ENCODE measurements at places on chromosomes 13 and 19. TPM values are rescaled to one million over a fixed set of nuclear protein-coding genes. Genes with fewer than 3 reads are reported as not detected.

DNA sequence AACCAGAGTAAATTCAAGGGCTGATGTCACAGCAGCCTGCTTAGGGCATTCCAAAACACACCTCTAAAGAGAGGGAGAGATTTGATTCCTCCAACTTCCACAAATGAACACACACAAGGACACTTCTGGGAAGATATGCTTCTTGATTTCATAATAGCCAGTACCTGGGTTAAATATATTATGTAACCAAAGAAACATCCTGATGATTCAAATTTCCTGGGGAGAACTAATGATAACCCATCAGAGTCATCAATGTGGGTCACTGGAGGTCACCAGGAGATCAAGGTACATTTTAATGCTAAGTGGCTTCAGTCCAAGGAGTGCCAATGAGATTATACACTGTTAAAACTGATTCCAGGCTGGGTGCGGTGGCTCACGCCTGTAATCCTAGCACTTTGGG is 54.0 kb upstream of the DOCK9 start:
- DNase-seq = no peak

- DNase-seq = peak; percentile 79
Measured at GRCh38 chr19:18800636-18801035, 9.5 kb upstream of the COMP start.

Gene SYCN
- not detected for total RNA-seq

- no peak for DNase-seq
Measured at GRCh38 chr19:23779645-23780044, 21.0 kb upstream of the ZNF681 start.

- DNase-seq = no peak
Measured at GRCh38 chr13:22422712-22423111, 751.8 kb downstream of the FGF9 start.

Gene HCN2
- total RNA-seq = 1.2 TPM

Gene HOMER3
- 107 TPM for total RNA-seq

Gene GPR180
- total RNA-seq = 8.7 TPM

DNA sequence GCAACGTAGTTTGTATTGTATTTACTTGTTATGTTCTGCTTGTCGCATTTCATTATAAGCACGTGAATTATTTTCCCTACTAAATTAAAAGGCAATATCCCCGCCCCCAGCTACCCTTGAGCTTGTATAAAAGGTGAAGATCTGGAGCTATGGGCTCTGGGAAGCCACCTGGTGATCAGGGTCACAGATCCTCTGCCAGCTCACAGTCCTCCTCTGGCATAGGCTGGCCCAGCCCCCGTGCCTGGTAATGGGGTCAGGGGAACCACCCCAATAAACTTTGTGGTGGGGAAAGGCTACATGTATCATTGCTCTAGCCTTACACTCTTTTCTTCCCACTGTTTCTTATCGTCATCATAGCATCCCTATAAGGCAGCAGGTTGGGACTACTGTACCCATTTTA is 190.2 kb upstream of the TSHZ3 start:
- no peak for DNase-seq

DNA sequence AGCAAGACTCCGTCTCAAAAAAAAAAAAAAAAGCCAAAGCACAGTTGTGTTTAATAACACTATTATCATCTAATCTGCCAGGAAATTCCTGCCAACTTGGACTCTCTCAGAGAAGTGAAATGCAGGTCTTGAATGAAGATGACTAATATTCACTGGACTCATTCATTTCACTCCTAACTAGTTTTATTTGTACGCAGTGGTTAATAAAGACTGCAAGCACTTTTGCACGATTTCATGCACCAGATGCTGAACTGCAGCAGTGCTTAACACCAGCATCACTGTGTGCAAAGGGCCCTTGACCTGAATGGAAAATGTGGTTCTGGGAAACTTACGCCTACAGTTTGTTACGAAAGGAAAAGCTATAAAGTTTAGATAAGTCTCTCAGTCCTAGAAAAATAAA is 63.3 kb downstream of the DHRS12 start:
- no peak for DNase-seq

DNA sequence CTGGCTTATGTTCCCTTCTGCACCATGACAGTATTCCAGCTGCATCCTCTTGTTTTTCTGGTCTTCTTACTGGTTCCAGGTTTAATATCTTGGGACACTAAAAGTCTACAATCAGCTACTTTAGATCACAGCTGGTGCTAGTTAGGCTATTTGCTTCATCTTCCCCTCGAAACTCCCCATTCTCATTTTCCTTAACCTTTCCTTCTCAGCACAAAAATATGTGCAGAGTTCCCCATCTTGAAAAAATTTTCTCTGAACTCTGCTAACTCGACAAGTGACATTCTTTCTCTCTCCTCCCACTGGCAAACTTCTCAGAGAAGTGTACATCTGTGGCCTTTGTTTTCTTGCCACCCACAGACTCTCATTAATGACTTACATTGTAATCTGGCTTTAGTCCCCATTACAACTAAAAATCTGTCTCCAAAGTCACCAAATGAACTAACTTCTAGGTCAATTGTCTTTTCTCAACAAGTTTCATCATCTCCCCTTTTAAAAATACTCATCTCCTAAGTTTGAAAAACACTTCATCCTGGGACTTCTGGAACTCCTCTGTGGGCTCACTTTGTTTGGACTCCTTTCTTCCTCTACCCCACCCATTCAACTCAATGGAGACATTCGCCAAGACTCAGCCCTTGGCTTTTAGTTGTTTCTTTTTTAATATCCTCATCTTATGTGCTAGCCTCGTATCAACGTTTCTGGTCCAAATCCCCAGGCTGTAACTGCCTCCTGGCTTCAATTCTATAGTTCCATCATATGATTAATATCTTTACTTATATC is 7.1 kb upstream of the KL start:
- no peak for DNase-seq

DNA sequence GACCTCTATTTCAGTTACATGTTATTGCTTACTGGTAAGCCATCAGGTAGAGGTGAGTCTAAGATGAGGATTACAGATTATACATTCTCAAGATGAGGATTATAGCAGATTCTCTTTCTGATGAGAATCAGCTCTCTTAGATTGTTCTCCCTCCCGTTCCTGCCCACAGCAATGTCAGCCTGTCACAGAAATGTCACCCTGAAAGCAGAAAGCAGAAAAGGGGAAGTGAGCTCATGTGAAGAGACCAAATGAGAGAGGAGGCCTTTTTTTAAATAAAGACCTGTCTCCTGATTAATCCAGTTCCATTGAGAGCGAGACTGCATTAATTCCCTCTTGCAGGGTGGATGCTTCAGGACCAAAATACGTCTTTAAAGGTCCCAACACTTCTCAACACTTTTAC is 445.6 kb downstream of the KCTD12 start:
- DNase-seq = no peak

Gene SHISA7
- total RNA-seq = not detected

Gene STX10
- total RNA-seq = 78.4 TPM

Gene ZGLP1
- 0.59 TPM for total RNA-seq

Gene CEACAM7
- not detected for total RNA-seq

GRCh38 chr13:114108894-114109293 is 23.5 kb downstream of the RASA3 start:
- DNase-seq = no peak

Gene CRX
- total RNA-seq = not detected

Gene FAM216B
- under 0.01 TPM for total RNA-seq

DNA sequence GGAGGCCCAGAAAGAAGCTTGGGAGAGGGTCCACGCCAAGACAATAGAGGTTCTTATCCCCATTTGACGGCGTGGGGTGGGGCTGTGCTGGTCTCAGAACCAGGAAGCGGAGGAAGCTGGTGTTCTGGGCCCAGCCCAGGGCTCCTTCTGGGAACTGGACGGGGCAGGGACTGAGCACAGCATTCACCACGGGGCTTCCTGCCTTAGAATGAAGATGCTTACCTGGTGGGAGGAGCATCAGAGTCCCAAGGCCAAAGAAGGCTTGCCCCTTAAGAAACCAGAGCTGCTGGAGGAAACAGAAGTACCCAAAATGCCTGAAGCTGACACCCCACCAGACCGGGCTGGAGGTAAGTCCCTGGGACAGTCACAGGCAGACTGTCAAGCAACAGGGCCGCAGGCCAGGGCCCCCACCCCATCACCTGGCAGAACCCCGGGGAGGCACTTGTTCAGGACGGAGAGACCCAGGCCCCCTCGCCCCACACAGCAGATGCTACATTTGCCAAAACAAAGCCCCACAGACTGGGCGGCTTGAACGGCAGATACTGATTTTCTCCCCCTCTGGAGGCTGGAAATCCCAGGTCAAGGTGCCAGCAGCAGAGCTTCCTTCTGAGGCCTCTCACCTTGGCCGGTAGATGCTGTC is 17.8 kb upstream of the IGLON5 start:
- peak; percentile 61 for DNase-seq

Gene CEACAM3
- total RNA-seq = not detected

DNA sequence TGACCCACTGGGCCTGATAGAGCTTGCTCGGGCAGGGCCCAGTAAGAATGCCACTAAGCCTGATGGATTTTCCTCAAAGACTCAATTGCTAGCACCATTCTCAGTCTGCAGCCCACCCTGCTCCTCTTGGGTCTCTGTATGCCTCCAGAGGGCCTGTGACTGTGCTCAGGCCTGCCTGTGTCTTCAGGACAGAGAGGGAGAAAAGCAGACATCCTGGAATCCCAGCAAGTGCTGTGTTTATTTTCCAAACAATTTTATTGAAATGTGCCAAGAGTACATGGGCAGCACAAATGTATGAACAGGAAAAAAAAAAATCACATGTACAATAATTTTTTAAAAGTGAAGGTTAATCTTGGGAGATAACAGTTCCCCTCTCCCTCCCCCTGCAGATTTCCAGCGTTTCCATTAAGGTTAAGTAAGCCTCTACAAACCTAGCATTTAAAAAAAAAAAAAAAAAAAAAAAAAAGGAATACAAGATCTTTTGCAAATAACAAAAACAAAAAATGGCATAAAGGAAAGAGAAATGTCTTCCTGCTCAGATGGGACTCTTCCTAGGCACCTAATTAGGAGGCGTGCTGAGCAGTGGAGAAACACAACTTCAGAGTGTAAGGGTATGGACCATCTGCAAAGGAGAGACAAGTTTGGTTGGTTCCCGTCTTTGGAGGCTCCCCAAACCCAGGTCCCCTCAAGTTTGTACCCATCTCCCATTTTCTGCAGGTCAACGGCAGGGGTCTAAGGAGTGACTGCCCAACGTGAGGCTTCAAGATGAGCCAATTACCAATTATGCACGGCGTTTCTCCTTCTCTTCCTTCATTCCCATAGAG is 4.8 kb upstream of the ECH1 start:
- DNase-seq = peak; percentile 23

Gene PSG11
- total RNA-seq = not detected

- no peak for DNase-seq
Measured at GRCh38 chr13:46380242-46380641, 6.8 kb downstream of the RUBCNL start.

DNA sequence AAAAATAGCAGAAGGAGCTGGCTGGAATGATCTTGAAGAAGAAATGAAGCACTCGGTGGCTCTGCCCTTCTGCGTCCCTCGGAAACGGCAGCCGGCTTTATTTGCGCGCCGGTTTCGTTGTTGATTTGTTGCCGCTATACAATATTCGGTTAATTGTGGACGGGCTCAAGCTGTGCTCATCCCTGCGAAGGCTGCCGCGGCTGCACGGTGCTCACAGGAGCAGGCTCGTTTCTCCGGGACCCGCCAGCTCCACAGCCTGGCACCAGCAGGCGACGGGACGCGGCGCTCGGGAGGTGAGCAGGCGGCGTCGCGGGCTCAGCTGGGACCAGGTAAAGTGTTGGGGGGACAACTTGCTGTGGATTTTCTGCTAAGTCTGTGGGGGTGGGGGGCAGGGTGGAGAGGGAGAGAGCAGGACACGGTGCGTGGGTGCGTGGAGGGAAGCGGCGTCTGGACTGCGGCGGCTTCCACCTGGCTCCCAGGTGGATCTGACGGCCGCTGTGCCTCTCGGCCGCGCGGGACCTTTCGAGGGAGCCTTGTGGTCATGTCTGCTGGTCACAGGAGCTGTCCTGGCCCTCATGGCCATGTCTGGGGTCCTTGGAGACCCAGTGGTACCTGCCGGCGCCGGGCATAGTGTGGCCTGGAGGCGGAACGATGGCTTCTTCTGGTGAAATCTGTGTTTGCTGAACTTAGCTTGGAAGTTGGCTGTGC is 90.9 kb downstream of the TEX29 start:
- no peak for DNase-seq

GRCh38 chr19:21877976-21878375 is 42.0 kb upstream of the ZNF43 start:
- DNase-seq = no peak

DNA sequence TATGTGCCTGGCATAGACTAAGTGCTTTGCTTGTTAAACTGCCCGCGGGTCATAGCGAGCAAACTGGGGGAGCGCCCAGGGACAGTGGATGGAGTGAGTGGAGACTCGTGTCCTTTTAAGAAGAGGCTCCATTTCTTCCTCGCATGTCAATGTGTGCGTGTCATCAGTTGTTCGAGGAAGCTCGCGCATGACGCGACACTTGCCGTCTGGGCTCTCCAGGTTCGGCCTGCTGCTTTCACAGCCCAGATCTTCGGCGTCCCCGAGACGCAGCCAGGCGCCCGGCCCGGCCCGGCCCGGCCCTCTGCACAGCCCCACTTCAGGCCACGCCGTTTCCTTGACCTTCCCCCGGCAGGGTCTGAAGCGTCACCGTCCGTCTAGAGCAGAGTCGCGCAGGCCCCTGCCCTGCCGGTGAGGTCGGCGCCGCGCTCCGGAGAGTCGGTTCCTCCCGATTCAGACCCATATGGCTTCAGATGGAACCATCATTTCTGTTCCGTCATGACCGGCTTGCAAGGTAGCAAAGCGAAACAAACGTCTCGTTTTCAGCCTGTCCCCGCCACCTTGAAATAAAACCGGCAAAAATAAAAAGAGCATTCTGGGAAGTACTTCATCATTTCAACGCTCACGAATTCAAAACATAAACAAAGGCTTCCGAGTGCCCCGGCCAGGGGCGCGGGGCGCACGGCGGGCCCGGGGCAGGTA is 599 bp upstream of the ARHGEF7 start:
- DNase-seq = no peak

- DNase-seq = no peak
Measured at GRCh38 chr19:41552558-41552957, 23.4 kb upstream of the CEACAM21 start.

DNA sequence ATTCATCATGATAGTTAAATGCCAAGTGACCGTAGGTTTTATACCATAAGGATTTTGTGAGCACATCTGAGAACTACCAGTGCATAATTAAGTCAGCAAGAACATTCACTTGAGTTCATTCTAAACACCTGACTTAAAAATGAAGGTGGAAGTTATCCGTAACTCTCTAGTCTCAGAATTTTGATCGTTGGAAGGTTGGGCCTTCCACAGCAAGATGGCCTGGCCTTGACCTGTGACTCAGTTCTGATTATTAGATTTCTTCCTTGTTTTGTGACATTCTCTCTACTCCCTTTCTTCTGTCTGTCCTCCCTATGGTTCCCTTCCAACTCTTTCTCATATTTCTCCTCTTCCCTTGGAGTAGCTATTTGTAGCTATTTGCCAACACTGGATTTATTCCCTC is 20.0 kb upstream of the WDFY2 start:
- DNase-seq = peak; percentile 69

Gene ONECUT3
- total RNA-seq = not detected

Gene MAST1
- total RNA-seq = 0.72 TPM

DNA sequence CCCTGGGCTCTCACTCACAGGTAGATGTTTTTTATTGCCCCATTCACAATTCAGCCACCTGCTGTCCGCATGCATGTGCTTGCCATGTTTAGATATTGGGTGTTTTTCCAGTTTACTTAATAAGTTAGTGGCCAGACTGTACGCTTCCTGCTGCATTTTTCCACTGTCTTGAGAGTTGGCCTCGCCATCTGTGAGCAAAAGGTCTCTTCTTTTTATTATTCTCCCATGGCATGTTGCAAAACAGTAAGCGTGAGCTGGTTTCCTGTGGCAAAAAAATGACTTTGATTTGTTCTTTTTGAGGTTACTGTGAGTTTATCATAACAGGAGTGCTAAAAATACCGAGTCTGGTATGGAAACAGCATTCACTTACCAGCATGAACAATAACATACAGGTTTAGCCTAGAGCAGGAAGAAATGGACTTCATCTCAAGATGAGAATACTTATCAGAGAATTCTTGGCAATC is 46.0 kb downstream of the SAE1 start:
- DNase-seq = peak; percentile 92
